Kidney capillary endothelial cell (primary cell): ENCODE measurements at places on chromosomes 3 and 15.

DNA sequence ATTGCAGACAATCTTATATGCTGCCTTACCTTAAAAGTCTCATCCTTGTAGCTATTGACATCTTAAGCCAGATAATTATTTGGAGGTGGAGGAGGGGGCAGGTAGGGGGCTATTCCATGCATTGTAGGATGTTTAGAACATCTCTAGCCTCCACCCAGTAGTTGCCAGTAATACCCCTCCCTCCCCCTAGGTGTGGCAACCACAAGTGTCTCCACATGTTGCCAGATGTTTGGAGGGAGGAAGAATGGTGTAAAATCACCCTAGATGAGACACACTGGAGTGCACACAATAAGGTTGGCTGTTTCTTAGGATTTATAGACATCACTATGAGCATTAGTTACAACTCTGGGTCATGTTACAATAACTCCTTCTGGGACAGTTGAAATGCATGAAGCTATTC, 27.4 kb downstream of the GORASP1 start:
- no peak for DNase-seq

DNA sequence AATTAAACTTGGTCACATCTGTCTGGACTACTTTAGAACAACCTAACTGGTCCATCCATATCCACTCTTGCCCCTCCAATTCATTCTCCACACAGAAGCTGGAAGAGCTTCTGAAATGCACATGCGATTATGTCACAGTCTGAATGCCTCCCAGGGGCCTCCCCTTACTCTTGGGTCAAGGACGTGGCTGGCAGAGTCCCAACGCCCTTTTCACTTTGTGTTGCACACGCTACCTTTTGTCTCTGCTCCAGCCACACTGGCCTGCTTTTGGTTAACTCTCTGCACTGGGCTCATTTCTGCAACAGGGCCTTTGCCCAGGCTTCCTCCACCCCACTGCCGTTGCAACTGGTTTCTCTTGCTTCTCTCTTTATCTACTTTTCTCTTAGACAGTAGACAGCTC, 245.2 kb downstream of the IL20RB start:
- DNase-seq: no peak

DNA sequence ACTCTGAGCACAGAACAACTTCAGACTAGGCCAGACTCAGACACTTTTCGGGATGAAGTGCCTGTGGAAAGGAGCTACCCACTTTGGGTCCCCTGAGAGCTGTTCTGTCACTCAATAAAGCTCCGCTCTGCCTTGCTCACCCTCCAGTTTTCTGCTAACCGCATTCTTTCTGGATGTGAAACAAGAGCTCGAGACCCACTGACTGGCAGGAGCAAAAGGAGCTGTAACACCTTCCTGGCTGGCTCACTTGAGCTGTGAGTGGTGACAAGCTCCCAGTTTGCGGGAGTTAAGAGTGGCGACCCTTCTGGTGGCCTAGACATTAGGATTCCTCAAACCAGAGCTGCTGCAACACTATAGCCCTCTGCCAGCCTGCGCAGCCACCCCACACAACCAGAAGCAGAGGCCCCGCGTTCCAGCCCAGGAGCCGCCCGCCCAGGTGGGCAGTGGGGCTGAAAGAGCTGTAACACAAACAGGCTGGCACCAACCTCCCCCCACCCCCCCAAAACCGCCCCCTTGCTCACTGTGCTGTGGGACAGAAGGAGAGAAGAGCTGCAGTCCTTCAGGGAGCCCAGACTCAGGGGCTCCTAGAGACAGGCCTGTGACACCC, 1178.1 kb upstream of the GBE1 start:
- DNase-seq: no peak

GRCh38 chr3:15009167-15009566, 55.9 kb downstream of the MRPS25 start:
- DNase-seq: no peak

DNA sequence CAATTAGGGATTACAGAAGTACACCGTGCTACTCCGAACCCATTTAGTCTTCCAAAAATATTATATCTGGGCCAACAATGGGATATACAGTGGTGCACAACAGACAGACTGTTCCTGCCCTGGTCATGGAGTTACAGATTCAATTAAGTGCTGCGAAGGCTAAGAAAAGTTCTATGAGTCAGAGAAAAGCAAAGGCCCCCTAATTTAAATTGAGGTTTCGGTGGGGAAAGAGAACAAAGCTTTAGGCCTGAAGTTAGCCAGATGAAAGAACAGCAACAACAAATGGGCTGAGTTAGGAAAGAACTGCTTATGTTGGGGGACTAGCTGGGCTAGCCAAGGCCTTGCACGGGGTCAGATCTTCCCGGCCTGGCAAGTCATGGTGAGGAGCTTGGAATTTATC, 131.8 kb downstream of the MDFIC2 start:
- no peak for DNase-seq

DNA sequence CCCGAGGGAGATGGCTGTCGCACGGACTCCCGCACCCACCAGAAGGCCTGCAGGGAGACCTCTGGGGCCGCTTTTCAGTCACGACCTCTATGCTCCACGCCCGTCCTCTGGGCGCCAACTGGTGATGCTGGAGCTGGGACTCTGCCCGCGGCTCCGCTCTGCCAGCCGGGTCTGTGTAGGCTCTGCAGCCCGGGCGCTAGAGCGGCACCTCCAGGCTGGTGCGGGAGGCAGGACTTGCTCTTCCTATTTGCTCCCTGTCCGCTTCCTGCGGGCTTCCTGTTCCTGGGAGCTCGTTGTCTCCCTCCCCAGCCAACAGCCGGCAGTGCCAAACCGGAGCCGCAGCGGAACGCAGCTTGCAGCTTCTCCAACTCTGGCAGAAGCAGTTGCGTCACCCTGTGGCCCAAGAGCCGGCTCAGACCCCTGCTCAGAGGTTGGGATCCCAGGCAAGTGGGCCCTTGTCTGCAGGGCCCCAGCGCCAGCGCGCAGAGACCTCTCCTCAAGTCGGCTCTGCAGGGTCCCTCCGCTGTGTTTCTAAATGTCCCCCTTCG, 285.9 kb downstream of the XXYLT1 start:
- peak; percentile 36 for DNase-seq

- DNase-seq: no peak
Observed at GRCh38 chr3:195911946-195912270, 3.6 kb upstream of the TNK2 start.

- no peak for DNase-seq
Observed at GRCh38 chr3:27570421-27571106, 86.4 kb upstream of the SLC4A7 start.

DNA sequence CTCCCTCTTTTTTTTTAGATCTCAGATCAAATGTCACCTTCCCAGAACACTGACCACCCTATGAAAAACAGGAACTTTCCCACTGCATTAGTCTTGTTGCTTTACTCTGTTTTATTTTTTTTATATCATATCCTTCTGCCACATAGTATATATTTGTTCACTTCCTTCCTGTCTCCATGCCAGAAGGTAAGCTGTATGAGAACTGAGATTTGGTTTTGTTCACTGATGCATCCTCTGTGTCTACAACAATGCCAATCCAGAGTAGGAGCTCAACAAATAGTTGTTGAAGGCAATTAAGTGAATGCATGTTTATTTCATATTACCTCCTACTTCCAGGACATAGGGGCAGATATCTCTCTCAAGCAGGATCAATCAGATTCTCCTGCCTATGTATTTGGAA, 114.4 kb downstream of the TPRG1 start:
- peak; percentile 39 for DNase-seq

- no peak for DNase-seq
Observed at GRCh38 chr3:11254876-11255275, 17.3 kb upstream of the ATG7 start.

- DNase-seq: no peak
Observed at GRCh38 chr15:68278595-68279405, 1.3 kb downstream of the FEM1B start.

GRCh38 chr3:16102905-16103364, 71.5 kb upstream of the GALNT15 start:
- DNase-seq: no peak

GRCh38 chr15:99916668-99917223, 183.5 kb upstream of the LYSMD4 start:
- no peak for DNase-seq

GRCh38 chr15:85073556-85074194, 92.0 kb downstream of the PDE8A start:
- DNase-seq: no peak

DNA sequence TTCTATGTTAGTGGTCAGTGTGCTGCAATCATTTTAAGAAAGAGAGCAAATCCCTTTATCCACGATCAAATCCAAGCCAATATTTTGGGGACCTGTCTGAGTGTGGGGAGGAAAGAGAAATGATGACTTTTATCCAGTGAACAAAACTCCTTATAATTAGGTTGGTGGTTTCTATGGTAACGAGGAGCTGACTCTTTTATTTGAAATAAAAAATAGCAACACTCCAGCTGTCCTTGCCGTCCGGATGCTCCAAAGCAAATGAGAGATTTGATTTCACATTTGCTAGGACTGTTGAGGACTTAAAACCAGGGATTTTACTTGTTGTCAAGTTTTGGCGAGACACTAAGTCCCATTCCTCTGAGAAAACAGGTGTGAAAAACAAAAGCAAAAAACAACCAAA, 154.0 kb upstream of the PRICKLE2 start:
- no peak for DNase-seq

DNA sequence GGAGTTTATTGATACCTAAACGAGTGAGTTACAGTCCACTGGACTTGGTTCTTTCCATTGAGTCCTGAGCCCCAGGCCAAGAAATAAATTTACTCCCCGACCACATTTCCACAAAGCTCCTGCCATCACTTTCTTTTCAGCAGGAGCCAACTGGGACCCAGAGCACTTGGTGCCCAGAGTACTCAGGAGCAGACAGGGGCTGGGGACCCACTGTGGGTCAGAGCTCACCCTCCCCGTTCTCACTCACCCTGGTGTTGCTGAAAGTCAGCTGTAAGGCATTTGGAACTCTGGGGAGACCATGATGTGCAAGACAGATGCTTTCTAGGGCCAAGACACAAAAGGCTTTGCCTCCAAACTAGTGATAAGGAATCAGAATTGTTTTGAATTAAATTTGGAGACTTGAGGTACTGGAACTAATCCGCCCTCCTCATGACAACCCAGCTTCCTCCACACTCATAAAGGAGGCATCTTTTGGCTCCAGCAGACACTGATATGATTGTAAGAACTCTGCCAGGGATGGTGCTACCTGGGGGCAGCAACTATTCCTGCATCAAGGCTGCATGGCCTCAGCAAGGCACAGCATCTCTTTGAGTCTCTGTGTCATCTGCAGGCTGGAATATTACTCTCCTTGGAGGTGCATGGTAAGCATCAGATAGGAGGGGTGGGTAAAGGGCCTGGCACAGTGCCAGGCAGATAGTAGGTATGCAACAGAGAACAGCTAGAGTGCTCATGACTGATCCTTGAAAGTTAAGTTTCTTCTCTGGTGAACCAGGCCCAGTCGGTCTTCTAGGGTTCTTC, 7.3 kb upstream of the CAMK1 start:
- DNase-seq: no peak

GRCh38 chr3:71843071-71843470, 58.1 kb upstream of the PROK2 start:
- DNase-seq: no peak

GRCh38 chr3:136740351-136740958, 11.7 kb downstream of the STAG1 start:
- no peak for DNase-seq

DNA sequence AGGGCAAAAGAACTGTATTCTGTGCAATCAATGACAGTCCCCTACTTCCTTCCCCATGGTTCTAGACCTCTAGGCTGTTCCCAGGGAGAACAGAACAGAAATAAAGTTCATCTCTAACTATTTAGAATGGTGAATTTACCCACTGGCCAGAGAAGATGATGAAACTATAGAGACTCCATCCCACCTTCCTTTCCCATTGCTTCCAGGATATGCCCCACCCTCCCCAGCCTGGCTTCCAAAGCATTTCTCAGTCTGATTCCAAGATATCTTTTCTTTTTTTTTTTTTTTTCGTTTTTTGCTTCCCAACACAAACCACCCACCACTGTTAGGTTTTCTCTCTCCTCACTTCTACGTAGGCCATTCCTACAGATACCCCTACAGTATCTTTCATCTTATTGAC, 25.1 kb upstream of the SMAD3 start:
- no peak for DNase-seq

- DNase-seq: peak; percentile 11
Observed at GRCh38 chr3:130935761-130936492, 42.0 kb downstream of the ATP2C1 start.

DNA sequence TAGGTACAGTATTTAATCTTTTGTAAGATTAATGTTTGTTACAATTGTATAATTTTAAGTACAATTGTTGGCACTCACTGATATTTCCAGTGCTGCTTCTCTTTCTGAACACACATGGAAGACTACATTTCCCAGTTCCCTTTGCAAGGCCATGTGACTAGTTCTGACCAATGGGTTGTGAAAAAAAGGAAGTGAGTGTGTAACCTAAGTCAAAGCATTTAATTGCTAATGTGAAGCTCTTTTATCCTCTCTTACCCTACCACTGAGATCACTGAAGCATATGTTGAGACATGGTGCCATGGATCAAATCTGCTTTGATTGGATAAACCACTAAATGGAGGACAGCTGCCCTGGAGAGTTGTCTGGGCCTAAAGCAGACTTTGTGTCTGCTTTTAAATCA, 83.9 kb upstream of the PLXND1 start:
- DNase-seq: peak; percentile 65

- no peak for DNase-seq
Observed at GRCh38 chr15:70140543-70141375, 43.0 kb upstream of the TLE3 start.

DNA sequence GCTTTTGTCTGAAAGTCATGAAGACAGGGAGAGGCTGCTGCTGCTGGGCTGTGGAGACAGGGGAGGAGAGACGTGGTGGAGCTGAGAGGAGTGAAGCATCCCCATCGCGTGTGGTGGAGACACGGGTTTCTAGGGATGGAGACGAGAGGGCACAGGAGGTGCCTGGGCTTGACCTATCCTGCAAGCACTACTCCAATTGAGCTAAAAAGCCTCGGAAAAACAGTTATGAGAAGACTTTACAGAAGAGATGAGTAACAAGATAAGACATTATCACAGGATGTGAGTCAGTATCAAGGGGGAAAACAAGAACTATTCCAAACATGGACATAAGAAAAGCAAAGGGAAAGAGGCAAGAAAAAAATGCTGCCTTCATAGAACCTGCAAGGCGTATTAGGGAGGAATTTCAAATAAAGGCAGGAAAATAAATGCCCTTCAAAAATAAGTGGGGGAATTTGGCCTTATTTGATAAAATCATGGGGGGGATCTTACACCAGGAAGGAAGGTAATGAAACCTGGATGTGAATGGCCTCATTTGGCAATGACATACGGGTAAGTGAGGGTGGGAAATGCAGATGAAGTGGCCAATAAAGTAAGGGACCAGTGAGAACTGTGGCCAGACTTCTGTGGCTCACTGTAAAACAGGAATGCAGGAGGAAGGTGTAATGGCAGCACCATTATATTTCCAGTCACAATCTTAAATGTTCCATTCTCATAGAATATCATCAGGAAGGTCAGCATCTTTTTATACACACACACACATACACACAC, 97.9 kb downstream of the PLD1 start:
- peak; percentile 50 for DNase-seq
